CD4-positive, alpha-beta T cell treated with Interferon alpha-2 for 1 hour (primary cell): ENCODE measurements at places on chromosomes 6 and 20.

- no peak for DNase-seq
These were observed 431.5 kb downstream of the HACE1 start for GRCh38 chr6:104428184-104428583.

- no peak for DNase-seq
These were observed 91.9 kb downstream of the TCP11 start for GRCh38 chr6:35049156-35049735.

- DNase-seq, result peak; percentile 73
These were observed 70.7 kb upstream of the PRSS16 start for GRCh38 chr6:27176523-27177484.

GRCh38 chr6:163151212-163151611 is 263.3 kb upstream of the QKI start:
- DNase-seq, result no peak

DNA sequence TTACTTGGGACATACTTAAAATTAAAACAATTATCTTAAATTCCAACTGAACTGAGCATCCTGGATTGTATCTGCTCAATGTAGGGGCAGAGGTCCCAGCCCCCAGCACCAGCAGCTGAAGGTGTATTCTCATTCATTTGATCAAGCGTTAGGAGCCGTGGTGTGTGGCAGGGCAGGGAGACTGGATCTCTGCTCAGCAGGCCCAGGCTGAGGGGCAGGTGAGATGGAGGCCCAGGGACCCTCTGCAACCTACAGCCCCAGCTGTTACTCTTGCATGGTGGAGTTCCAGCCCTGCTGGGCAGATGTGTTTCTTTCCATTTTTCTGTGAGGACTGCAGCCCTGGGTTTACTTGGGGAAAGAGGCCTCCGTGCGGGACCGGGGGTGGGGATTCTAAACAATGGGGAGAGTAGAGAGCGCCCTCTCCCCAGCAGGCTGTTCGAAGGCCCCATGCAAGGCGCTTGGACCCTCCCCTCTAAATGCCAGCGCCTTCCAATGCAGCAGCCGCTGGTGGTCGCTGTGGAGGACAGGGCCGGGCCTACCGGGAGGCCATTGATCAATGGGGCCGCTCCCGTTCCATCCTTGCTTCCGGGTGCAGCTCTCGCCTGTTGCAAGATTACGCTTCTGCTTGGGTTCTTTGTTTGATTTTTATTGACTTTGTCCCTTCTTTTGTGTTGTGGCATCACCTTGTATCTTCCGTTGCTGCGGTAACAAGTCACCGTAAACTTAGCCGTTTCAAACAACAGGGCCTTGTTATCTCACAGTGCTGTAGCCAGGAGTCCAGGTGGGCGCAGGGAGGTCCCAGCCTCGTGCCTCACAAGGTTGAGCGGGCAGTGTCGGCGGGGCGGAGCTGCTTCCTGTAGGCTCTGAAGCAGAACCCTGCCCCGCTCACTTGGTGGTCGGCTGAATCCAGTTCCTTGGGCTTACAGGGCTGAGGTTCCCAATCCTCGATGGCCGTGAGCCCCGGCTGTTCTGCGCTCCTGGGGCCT is 134.8 kb upstream of the PHACTR3 start:
- DNase-seq, result no peak

- DNase-seq, result no peak
These were observed 43.4 kb downstream of the PLAGL1 start for GRCh38 chr6:143964674-143965081.

DNA sequence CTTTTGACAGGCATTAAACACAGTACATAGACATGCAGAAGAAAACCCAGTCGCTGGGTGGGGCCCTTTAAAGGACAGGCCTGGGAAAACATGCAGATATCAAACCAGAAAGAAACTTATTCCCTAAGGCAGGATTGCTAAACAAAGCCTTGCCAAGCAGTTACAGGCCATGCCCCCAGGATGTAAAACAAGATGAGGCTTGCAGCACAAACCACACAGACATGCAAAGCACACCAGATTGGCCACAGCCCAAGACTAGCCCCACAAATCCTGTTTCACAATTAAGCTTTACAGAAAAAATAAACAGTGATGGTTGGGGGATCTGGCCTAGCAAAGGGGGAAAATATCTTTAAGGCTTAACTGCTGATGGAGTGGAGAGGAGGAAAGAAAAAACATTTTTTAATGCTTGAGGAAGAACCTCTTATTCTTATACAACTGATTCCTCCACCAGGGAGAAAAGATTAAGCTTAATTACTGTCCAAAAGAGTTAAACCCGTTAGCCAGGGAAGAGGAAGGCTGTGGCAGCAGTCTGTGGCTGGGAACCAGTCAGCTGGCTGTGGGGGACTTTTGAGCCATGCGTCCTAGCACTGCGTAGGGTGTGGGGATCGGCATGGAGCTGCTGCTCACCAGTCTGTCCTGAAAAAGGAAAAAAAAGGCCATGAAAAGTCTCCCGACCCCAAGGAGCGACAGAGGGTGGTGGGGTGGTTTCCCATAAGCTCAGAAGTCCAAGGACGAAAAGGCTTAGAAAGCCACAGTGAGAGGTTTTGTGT is 28.4 kb downstream of the COL19A1 start:
- no peak for DNase-seq

DNA sequence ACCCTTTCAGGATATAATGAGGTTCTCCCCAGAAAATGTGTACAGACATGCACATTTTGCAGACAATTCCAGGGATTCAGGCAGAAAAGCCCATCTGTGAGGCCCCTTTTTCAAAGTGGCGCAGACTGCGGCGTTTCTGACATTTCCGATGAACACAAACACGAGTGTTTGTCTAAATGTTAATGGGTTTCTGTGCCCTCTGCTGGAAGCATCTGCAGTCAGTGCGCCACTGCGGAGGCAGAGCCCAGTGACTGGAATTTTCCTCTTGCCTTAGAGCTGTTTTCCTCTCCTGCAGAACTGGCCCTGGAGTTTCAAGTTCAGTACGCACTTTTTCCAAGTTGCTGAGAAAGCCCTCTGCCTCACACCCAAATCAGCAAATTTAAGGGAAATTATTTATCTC is 15.3 kb downstream of the ANKRD60 start:
- no peak for DNase-seq

- no peak for DNase-seq
These were observed 3.1 kb downstream of the DNAAF9 start for GRCh38 chr20:3404402-3404801.

DNA sequence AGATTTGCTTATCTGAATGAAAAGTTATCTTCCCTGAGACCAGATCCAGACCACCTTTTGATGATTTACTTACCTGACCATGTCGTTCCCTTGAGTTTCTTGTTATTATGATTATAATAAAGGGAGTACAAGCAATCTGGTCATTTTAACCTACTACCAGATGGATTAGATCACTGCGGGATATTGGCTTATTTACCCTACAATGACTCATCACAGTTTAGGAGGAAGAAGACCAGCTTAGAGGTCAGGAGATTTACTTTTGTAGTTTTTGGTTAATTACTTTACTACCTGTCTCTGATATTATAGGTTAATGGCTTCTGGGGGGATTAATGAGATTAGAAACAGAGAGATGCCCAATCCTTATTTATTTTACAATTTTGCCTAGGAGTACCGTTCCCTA is 10.7 kb downstream of the PKIB start:
- no peak for DNase-seq

GRCh38 chr20:1327241-1327653 is 1.7 kb downstream of the SDCBP2 start:
- DNase-seq, result no peak

DNA sequence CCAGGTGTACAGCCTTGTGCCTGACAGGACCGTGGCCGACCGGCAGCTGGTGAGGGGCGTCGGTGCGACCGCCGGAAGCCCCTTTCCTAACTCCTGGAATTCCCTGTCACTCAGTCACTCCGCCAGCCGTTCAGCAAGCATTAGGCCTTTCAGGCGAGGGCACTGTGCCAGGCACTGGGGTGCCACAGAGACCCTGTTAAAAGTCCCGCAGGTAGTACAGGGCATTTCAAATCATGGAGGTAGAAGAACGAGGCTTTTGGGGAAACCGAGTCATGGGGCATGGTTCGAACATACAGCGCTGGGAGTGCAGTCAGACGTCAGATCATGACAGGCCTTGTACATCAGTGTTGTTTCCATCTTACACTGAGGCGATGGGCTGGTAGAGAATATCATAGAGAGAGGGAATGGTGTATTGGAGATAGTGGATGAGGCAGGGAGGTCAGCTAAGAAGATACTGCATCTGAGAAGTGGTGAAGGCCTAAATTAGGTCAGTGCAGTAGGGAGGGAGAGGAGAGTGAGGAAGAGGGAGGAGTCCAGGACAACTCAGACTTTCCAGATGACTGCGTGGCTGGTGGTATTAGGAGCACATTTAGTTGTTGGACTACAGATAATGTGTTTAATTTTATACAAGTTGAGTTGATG is 892 bp upstream of the DXO start:
- peak; percentile 21 for DNase-seq

DNA sequence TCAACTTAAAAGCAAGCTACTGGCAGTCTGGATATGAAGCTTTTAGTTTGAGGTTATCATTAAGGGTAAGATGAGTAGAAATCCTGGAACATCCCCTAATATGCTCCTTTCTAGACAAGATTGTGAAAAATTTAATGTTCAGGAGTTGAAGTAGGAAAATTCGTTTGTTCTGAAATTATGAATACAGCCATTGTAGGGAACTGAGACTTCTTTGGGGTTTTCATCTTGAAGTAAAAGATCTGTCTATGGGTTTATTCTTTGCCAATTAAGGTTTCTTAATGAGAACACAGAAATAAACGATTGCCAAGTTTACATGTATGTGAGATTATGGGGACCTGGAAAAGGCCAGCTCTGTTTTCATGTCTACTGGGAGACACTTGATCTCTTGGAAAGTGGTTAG is 225.6 kb upstream of the MOCS1 start:
- DNase-seq, result no peak

DNA sequence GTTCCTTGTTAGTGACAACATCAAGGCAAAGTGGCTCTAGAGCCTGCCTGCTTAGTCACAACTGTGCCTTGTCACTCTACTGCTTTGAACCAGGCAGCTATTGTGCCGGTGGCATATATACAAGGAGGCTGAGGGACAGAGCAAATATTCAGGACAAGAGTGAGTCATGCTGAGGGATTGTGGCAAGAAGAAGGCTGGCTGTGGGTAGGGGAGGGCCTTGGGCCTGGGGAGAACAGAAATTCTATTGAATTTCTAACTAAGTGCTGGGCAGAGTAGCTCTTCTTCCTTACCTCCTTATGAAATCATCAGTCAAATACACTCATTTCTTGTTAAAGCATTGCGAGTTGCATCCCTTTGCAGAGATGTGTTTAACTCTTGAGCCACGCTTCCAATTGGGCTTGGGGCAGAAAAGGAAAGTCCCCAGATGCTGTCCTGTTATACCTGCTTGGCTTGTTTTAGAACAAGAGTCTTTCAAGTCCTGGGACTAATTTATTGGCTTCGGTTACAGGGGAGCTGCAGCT is 59.7 kb downstream of the PFDN4 start:
- DNase-seq, result no peak

DNA sequence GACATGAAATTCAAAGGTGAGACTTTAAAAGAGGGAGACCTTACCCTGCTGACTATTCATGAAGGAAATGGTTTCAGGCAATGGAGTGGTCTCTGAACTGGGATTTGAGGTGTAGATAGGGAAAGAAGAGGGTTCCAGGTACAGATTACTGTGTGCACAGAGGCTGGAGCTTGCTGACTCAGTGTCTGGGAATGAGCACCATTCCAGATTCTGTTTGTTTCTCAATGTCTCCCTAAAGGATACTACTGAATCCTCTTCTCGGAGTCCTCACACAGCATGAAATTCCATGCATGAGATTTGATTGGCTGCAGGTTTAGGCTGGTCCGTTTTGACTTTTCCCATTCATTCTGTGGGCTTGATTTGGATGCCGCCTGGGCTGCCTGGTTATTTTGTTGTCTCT is 49.0 kb downstream of the PPP1R14C start:
- no peak for DNase-seq

DNA sequence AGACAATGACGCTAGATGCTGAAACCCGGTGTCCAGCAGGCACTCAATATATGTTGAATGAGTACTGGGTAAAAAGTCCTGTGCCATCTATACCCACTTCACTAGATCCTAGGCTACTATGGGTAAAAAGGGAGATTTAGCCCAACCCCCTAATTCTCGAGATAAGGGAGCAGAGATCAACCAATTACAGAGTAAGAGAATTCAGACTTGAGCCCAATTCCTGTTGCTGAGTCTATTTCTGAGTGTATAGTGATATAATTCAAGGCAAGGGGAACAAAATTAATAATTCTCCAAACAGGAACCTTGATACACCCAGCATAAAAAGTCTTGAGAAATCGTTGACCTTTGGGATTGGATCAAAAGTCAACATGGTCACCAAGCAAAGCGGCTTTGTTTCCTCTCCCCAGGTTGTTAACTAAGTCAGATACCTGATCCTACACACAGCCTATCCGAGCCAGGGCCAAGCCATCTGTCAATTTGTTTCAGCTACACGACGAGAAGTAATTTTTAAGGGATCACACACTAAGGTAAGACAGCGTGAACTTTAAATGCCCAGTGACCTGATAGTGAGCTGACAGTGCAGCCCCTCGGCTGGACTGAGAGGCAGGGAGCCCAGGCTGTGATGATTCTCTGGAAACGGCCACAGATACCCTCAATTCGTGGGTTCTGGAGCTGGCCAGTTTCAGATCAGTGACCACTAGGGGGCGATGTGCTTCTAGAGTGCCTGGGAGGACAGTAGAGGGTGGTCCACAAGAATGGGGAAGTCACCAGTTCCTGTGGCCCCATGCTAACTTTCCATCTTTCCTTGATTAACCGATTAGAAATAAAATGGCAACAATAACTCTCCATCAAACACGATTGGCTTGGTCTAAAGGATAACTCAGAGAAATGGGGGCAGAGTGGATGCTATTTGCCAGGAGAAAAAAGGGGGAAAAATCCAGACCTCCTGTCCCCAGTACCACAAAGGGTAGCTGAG is 46.2 kb downstream of the SLC22A23 start:
- DNase-seq, result peak; percentile 46

DNA sequence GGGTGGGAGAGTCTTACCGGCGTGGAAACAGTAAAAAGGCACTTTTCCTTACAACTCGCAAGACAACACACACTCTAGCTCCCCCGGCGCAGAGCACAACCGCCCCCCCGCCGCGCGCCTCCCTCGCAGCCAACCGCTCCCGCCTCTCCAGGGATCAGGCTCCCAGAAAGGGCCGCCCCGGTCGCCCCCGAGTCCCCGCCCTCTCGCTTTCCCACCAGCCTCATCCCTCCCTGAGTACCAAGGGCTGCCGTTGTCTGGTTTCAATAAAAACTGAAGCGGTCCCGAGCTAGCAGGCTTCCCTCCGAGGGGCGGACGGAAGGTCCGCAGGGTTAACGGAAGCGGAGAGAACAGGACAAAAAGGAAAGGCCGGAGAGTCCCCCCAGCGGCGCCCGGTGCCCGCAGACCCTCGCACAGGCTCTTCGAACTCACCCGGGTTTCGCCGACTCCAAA is 804 bp downstream of the ELOVL5 start:
- DNase-seq, result peak; percentile 60

- no peak for DNase-seq
These were observed 40.3 kb upstream of the STX16 start for GRCh38 chr20:58610811-58611210.

DNA sequence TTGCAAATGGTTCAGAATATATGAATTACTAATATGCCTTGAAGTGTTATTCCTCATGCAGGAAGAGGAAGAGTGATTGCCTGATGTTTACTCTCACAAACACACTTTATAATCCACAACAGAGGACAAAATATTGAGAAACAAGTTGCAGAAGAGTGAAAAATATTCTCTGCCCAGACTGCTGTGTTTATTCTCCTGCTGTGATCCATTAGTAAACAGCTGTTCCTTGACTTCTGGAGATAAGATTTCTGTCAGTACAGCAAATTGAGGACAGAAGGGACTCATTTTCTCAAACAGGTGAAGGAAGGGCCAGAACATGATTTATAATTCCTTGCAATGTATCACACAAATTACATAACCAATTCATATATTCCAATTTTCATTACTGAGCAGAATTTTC is 148.0 kb downstream of the EPM2A start:
- DNase-seq, result no peak

- no peak for DNase-seq
These were observed 45.6 kb downstream of the ADGRF5 start for GRCh38 chr6:46876126-46876525.
